ENCODE measurements at places on chromosomes 7 and 10.

- H3K4me3 ChIP-seq: no peak overlapping the region
- H3K36me3 ChIP-seq: no peaks in the 10 kb centered on the region
- no peaks in the 10 kb centered on the region for H3K4me1 ChIP-seq
- H3K27me3 ChIP-seq: no peaks in the 10 kb centered on the region
These were observed 4.4 kb upstream of the FZD9 start for GRCh38 chr7:73429215-73429614.

DNA sequence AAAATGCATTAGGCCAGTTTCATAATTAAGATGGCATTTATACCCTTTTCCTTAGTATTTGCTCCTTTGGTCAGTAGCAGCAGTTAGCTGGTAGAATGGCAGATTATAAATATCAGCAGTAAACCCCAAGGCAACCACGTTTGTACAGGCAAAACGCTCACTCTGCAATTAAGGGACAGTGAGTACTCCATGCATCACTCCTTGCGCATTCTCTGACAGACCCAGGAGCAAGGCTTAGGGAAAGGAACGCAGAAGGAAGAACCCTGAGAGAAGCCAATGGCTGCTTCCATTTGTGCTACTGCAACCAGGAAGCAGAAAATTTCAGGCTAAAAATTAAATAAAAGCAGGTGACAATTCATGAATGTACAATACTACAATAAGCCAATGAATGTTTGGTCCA is 12.9 kb downstream of the ETV1 start:
- no peaks in the 10 kb centered on the region for H3K27me3 ChIP-seq
- no peak overlapping the region for H3K4me3 ChIP-seq
- DNase-seq: no peak
- no peak overlapping the region for H3K27ac ChIP-seq

DNA sequence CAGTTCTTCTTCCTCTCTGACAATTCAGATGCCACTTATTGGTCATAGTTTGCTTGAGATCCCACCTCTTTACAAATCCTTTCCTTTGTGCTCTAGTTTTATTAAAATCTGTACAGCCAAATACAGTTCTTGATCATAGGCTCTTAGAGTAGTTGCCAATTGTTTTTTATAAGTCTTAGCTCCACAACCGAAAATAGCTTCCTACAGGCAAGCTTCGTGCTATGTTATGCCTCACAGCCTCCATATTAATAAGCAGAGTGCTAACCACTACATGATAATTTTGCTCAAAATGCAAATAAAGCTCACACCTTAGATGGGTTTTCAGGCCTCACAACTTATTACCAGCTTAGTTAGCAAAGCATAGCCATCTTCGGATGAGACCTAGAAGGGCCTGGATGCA is 688.9 kb downstream of the MAGI2 start:
- H3K27me3 ChIP-seq: no peaks in the 10 kb centered on the region
- H3K27ac ChIP-seq: no peak overlapping the region
- H3K36me3 ChIP-seq: no peaks in the 10 kb centered on the region
- H3K4me1 ChIP-seq: no peaks in the 10 kb centered on the region
- H3K4me3 ChIP-seq: no peak overlapping the region

DNA sequence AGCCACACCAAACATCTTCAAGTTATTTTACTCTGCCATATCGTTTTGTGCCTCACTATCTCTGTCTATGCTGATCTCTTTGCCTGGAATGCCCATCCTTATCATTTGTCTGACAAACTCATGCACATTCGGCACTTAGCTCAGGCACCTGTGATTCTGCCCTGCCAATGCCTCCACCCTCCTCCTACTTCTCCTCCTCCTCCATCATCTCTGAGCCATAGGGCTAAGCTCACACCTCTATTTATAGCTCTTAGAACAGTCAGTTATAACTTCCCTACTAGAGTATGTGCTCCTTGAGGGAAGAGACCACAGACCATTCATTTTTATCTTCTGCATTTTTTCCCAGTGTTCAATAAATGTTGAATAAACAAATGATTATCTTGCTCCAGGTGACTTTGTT is 51.2 kb upstream of the CDK13 start:
- H3K27ac ChIP-seq: no peak overlapping the region
- H3K27me3 ChIP-seq: no peaks in the 10 kb centered on the region
- DNase-seq: no peak
- no peak overlapping the region for H3K4me3 ChIP-seq
- no peaks in the 10 kb centered on the region for H3K4me1 ChIP-seq

DNA sequence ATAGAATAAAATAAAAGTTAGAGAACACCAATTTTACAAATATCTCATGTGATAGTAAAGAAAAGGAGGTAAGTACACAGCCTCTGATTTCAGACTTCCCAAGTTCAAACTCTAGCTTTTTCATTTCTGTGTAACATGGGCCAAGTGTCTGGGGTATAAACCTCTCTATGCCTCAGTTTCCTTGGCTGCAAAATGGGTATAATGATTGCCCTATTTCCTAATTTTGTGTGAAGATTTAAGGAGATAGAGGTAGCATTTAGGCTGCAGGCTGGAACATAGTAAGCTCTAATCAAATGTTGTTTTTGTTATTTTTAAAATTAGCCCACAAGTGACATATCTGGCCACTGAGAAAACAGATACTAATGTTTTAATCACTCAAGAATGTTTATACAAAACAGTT is 26.1 kb upstream of the EPC1 start:
- no peak overlapping the region for H3K4me3 ChIP-seq
- DNase-seq: no peak
- no peaks in the 10 kb centered on the region for H3K36me3 ChIP-seq
- no peaks in the 10 kb centered on the region for H3K27me3 ChIP-seq
- H3K4me1 ChIP-seq: peaks cover 39% of the 10 kb centered on the region
- H3K27ac ChIP-seq: no peak overlapping the region

DNA sequence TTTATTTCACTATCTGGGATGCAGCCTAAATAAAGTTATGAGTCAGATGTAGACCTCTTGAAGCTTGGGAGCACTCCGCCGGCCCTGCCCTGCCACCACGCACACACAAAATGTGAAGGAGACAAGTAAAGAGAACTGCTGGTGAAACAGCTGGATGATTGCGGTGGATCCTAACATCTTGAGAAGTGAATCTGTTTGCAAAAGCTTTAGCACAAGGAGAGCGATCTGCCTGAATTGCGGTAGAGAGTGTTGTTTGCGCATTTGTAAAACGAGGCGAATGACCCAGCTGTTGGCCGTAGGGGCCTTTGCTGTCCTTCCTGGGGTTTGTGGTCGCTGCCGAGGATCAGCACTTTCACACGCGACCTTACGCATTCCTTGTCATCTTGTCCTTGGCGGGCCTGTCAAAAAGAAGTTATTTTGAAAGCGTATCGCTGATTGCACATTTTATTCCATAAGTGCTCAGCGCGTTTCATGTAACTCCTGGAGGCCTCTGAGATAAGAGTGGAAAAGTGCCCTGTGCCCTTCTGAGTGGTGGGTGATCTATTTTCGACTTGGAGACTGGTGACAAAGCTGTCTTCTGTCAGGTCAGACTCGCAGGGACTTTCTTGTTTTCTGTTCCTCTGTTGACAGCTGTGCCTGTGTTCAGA is 40.8 kb downstream of the RBM20 start:
- H3K4me3 ChIP-seq: no peak overlapping the region
- H3K4me1 ChIP-seq: no peaks in the 10 kb centered on the region
- peaks cover 30% of the 10 kb centered on the region for H3K27me3 ChIP-seq

GRCh38 chr7:50206453-50207250 is 97.9 kb upstream of the IKZF1 start:
- no peak overlapping the region for H3K27ac ChIP-seq
- H3K4me1 ChIP-seq: no peaks in the 10 kb centered on the region
- H3K36me3 ChIP-seq: no peaks in the 10 kb centered on the region
- no peaks in the 10 kb centered on the region for H3K27me3 ChIP-seq
- DNase-seq: no peak
- no peak overlapping the region for H3K4me3 ChIP-seq

- H3K27ac ChIP-seq: no peak overlapping the region
- no peak for DNase-seq
- no peaks in the 10 kb centered on the region for H3K27me3 ChIP-seq
- no peaks in the 10 kb centered on the region for H3K4me1 ChIP-seq
These were observed 60.9 kb downstream of the SLC16A9 start for GRCh38 chr10:59648711-59649201.

DNA sequence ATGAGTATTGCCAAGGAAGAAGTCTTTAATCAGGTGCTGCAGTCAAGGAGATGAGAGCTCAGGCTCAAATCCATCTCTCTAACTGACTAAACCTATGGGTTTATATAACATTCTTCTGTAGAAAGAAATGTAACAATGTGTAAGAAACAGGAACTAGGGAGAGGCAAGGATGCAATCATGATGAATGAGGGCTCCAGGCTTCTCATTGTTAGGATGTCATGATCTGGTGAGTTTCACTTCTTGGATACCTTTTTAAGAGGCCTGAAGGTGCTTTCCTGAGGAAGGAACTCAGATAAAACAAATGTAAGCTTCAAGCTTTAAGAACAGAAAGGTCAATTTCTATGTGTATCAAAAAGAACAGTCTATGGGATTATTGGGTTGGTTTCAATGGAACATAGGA is 30.8 kb upstream of the SCIN start:
- H3K4me1 ChIP-seq: no peaks in the 10 kb centered on the region
- no peaks in the 10 kb centered on the region for H3K36me3 ChIP-seq
- no peak overlapping the region for H3K27ac ChIP-seq
- no peak for DNase-seq

GRCh38 chr10:113872139-113873030 is 17.9 kb downstream of the NHLRC2 start:
- no peak for DNase-seq
- no peak overlapping the region for H3K27ac ChIP-seq
- H3K4me1 ChIP-seq: no peaks in the 10 kb centered on the region
- no peak overlapping the region for H3K4me3 ChIP-seq
- H3K36me3 ChIP-seq: peaks cover 8% of the 10 kb centered on the region
- H3K27me3 ChIP-seq: no peaks in the 10 kb centered on the region
